Epithelial cell of proximal tubule (primary cell): ENCODE measurements at places on chromosomes 7 and 10.

- no peak for DNase-seq
Measured at GRCh38 chr10:60237977-60238758, 151.5 kb downstream of the ANK3 start.

GRCh38 chr10:51685768-51686167, 13.6 kb downstream of the CSTF2T start:
- DNase-seq = no peak

- no peak for DNase-seq
Measured at GRCh38 chr7:39260279-39260844, 282.7 kb downstream of the POU6F2 start.

DNA sequence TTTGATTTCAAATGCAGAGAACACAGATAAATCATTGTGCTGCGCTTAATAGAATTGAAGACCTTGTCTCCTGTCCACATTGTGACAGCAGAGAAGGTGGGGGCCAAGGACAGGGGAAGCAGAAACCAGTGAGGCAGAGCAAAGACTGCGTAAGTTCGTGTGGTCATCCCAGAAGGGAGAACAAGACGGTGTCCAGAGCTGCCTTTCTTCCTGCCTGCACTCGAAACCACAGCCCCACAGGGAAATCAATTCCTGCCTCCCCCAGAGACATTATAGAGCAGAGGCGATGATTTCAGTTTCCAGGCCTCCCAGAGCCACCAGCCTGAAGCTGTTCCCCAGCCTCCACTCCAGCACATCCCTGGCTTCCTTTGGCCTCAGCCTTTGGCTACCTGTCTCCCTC, 39.7 kb upstream of the UCN3 start:
- no peak for DNase-seq

DNA sequence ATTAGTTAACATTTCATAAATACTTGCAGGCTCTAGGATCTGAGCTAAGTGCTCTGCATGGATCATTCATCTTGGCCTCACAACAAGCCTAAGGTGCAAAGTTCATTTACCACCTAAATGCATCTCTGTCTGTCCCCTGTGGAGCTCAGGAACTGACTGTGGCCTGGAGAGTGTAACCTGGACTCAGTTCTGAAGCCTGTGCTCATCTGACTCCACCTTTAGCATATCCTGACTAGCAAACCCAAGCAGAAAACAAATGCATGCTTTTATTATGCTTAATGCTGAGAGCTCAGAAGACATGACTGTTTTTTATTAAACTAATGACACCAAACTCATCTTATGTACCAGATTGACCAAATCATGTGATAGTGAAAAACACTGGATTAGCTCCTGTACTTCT, 245.6 kb upstream of the INHBA start:
- DNase-seq = no peak

DNA sequence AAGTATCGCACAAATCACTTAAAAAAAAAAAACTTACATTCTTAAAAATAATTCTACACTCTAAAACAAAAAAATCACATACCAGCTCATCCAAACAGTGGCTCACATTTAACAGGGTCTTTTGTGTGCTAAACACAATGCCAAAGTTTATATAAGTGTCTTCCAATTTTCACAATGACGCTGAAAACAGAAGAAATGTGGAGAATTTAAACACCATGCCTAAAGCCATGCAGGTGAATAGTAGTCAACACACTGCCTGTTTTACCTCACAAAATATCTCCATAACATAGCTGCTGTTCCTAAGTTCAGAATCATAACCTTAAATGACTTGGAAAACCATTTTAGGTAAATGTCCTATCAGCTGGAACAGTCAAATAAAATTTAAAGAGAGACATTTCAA, 55.0 kb downstream of the GRB10 start:
- DNase-seq = no peak

GRCh38 chr10:13883636-13884444, 297.1 kb downstream of the PRPF18 start:
- no peak for DNase-seq

DNA sequence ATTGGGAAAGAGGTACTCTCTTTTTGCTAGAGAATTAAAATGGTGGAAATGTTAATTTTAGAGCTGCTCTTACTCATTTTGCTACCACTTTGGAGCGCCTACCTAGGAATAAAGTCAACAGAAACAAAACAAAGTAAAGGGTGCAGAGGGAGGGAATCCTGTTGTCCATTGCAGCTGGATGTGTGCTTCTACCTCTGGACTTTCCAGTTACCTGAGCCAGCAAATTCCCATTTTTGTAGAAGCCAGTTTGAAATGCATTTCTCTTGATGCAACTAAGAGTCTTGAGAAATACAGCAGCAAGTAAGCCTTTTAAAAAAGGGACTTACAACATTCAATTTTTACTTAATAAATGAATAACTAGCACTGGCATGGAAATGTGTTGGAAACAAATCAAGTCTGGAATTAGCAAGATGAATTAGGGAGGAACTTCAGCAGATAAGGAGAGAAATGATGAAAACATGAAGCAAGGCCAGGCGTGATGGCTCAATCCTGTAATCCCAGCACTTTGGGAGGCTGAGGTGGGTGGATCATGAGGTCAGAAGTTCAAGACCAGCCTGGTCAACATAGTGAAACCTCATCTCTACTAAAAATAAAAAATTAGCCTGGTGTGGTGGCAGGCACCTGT, 113.5 kb upstream of the CTTNBP2 start:
- DNase-seq = no peak

- no peak for DNase-seq
Measured at GRCh38 chr7:111126987-111127386, 36.1 kb downstream of the LRRN3 start.

GRCh38 chr7:129122078-129122750, 22.3 kb upstream of the TSPAN33 start:
- DNase-seq = peak; percentile 76

DNA sequence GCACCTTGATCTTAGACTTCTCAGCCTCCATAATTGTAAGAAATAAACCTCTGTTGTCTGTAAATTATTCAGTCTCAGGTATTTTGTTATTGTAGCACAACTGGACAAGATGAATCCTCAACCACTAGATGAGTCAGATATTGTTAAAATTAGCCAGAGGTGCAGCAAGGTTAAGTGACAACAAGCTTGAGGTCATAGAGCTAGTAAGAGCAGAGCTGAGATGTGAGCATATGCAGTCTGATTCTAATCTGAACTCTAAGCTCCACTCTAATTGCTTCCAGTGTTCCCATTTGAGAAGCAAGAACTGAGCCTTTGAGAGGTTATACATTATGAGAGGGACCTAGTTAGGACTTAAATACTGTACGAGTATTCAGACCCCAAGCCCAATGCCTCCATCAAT, 93.1 kb downstream of the FZD1 start:
- DNase-seq = no peak

GRCh38 chr7:106285855-106286492, 1.2 kb upstream of the NAMPT start:
- DNase-seq = no peak

DNA sequence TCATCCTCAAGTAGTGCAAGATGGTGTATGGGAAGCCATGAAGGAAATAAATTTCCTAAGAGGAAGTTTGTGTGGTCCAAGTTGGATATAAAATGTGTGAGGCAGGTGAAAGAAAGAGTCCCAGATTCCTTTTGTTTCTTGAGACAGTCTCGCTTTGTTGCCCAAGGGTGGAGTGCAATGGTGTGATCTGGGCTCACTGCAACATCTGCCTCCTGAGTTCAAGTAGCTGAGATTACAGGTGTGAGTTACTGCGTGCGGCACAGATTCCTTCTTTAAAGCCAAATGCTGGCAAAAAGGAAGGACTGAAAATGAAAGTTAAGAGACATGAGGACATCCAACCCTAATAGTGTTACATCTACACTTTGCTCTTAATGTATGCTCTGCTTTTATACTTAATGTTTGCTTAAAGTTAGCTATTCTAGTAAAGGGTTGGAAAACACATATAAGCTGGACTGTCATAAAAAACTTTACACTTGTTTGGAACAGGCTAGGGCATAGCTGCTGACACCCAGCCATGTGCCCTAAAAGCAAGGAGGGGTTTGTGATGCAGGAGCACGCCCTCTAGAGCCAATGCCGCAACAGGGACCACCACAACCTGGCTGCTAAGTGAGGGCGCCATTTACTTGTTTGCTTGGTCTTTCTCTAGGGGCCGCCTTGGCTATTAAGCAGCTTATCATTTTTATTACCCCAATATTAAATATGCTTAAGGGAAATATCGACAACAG, 34.5 kb downstream of the CLEC2L start:
- no peak for DNase-seq

DNA sequence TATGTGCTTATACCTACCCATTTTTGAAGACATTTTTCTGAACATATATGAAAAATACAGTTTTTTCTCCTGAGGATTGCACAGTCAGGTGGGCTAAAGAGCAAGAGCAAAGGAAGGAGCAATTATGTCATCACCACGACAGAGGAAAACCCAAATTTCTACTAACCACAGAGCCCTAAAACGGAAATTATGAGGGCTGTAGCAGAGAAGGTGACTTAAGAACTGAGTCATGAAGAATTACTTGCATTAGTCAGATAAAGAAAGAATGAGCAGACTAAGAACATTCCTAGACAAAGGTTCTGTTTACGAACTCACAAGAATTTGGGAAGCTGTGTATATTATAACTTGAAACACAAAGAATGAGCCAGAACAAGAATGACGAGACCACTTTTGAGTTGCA, 974.4 kb downstream of the NXPH1 start:
- no peak for DNase-seq

- DNase-seq = no peak
Measured at GRCh38 chr7:158157460-158157859, 430.2 kb downstream of the PTPRN2 start.

- DNase-seq = peak; percentile 88
Measured at GRCh38 chr7:92904244-92905131, 68.1 kb upstream of the CDK6 start.

- no peak for DNase-seq
Measured at GRCh38 chr7:141986923-141987322, 8.8 kb upstream of the MGAM start.

DNA sequence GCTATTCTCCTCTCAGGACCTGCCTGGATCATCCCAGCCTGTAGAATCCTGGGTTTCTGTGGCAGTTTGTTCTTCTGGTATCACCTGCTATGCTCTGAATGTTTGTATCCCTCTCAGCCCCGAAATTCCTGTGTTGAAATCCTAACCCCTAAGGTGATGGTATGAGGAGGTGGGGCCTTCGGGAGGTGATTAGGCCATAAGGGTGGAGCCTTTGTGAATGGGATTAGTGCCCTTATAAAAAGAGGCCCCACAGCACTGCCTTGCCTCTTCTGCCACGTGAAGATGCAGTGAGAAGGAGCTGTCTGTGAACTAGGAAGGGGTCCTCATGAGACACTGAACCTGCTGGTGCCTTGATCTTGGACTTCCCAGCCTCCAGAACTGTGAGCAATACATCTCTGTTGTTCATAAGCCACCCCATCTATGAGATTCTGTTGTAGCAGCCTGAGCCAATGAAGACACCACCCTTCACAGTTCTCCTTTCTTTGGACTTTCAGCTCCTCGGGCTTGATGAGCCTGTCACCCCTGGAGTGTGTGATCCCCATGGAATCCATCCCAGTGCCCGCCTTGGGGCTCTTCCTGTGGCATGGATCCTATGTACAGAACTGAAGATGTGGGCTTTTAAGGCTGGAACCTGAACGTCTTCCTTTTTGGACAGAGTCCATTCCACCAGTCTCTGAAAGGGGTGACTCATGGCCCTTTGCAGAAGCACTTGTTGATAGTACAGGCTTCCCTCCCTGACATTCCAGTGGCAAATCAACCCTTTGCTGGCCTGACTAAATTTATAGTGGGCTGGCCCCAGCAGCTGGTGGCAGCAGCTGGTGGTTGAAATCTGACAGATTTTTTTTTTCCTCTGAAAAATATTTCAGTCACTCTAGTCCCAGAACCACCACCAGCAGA, 138.0 kb downstream of the TACC2 start:
- no peak for DNase-seq

DNA sequence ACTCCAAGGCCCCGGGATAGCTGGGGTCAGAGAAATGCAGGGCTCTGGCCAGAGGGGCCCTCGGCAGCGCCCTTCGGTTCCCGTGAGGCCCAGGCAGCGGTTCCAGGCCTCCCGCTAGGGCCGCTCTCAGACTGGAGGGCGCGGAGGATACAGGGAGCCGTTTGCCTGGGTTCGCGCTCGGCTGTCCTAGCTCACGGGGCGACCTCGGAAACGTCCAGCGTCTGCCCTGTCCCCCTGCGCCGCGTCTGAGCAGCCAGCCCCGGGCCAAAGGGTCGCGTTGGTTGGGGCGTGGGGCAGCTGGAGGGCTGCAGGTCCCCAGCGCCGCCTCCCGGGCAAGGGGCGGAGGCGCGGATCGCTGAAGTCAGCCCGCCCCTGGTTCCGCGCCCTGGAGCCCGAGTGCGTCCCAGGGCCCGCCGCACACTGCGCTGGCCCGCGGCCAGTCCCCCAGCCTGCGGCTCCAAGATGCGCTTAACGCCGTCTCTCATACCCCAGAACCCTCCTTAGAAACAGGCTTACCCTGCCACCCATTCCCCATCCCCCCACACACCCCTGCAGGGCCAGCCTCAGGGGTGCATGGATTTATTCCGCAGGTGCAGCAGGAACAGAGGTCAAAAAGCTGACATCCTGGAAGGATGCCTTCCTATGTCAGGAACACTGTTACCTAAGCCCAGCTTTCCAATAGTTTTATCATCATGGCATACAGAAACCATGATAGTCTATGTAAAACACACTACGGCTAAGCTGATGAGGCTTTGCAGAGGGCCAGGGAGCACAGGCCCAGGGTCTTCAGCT, 22.1 kb upstream of the OPN4 start:
- no peak for DNase-seq

DNA sequence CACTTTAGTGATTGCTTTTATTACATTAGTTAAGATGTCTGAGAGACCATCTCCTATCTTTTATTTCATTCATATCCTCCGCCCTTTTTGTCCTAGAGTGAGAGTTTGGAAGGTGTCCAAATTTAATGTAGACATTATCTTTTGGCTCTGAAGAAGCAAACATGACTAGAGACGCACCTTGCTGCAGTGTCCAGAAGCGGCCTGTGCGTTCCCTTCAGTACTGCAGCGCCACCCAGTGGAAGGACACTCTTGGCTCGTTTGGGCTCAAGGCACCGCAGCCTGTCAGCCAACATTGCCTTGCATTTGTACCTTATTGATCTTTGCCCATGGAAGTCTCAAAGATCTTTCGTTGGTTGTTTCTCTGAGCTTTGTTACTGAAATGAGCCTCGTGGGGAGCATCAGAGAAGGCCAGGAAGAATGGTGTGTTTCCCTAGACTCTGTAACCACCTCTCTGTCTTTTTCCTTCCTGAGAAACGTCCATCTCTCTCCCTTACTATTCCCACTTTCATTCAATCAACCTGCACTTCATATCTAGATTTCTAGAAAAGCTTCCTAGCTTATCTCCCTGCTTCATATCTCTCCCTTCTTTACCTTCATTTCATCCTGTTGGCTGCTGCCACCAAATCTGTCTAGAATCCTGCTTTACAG, 10.4 kb upstream of the CLCN1 start:
- no peak for DNase-seq

DNA sequence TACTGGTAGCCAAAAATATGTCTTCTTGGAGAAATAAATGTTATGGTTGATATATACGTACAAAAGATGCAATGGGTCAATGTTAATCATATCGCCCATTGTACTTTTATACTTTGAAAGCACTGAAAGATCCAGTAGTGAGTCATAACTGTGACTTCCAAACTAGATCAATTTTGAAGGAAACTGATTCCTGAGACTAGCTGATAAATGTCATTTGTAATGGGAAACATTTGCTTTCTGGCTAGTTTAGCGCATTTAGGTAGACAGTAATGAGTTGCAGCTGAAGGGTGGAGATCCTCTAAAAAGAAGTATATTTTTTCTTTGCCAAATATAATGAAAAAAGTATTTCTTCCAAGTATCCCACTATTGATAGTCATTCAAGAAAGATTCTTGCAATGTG, 53.5 kb upstream of the ARHGAP21 start:
- DNase-seq = no peak

GRCh38 chr7:26684447-26684846, 179.9 kb downstream of the SKAP2 start:
- no peak for DNase-seq

- DNase-seq = no peak
Measured at GRCh38 chr10:47440207-47440606, 43.7 kb downstream of the ANXA8 start.
